ENCODE measurements at places on chromosomes 7 and 10.

- DNase-seq = no peak
Measured at GRCh38 chr7:77913977-77914607, 115.5 kb downstream of the PHTF2 start.

- DNase-seq = no peak
Measured at GRCh38 chr7:42672339-42672999, 239.4 kb downstream of the C7orf25 start.

- no peak for DNase-seq
Measured at GRCh38 chr7:116672596-116673456, 830 bp downstream of the MET start.

GRCh38 chr7:15686957-15687545 is 568 bp upstream of the MEOX2 start:
- no peak for DNase-seq

DNA sequence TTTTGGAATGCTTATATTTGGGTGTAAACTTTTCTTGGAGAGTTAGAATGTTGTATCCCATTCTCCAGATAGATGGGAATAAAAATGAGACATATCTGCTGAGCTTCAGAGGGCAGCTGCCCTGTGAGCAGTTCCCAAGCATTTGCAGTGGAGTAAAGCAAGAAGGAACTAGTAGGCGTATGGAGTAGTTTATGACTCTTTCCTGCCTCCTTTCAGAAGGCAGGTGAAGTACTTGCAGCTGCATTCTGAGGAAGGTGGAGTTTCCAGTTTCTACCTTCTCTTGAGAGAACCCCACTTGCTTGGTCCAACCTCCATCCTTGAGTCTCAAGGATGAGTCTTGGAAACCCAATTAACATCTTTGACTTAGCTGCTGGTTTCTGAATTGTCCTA is 563.6 kb downstream of the LRMDA start:
- no peak for DNase-seq

DNA sequence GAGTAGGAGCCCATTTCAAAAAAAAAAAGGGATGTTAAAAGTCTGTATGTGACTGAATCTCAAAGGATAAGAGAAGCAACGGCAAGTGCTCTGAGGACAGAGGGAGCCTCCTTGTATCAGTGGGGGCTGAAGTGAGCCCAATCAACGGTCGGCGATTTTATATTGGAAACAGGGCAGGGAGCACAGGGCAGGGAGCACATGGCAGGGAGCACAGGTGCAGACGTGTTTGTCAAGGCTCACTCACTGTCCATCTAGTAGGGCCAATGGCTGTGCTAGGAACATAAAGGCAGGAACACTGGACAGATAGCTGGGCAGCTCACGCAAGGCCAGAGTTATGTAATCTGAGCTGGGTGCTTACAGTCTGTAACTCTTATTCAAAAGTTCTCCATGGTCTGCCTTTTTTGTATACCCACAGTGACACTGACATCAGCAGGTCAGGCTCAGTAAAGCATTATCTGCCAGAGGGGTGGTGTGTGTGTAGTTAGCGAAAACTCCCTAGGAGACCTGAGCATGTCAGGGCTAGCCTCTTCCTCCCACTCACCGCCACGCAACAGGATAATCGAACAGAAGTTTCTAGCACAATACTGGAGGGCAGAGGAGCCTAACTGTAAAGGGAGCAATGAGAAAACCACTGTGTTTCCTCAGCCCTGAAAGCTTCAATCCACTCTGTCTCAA is 15.4 kb downstream of the AKR1B1 start:
- no peak for DNase-seq

- DNase-seq = no peak
Measured at GRCh38 chr7:87218796-87219544, 562 bp downstream of the TMEM243 start.

DNA sequence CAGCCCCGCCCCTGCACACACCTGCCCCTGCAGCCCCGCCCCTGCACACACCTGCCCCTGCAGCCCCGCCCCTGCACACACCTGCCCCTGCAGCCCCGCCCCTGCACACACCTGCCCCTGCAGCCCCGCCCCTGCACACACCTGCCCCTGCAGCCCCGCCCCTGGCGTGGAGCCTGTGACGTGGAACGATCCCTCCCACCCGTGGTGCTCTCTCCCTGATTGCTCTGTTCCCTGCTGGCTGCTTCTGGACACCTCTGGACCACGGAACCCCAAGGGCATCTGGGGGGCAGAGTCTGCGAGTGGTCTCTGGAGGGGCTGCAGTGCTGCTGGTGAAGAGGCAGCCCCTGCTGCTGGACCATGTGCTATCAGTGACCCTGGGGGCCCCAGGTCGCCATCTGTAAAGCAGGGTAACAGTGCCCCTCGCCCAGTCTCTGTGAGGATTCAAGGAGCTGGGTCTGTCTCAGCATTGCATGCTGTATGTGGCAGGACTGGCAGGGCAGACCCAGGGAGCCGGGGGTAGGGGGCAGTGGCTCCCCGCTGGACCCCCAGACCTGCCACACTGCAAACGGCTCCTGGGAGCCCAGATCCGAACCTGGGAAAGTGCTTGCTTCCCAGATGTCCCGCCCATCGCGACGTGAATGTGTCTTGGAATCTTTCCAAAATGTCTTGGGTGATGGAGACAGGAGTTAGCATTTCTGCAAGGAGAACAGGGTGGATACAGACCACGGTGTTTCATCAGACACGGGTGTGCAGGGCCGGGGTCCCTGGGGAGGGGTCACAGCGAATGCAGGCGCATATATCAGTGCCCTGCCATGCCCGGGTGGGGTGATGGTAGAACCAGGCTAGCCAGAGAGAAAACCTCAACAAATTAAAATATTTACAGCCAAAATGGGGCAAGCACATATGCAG is 27.9 kb upstream of the NKX6-2 start:
- no peak for DNase-seq

DNA sequence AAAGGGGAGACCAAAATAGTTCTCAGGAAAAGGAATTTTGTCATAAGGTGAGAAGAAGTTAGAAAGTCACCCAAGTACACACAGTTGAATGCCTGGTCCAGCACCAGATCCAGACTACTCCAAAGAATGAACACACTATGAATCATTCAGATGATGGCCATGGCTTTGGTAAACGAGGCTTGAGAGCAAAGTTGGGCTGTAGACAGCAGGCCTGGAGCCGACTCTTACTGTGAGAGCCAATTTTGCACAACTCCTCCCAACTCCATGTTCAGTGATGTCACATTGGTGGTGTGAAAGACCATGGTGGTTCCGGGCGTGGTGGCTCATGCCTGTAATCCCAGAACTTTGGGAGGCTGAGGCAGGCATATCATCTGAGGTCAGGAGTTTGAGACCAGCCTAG is 131.6 kb downstream of the PKD1L1 start:
- DNase-seq = no peak

- peak; percentile 30 for DNase-seq
Measured at GRCh38 chr10:30671026-30671616, 41.6 kb upstream of the LYZL2 start.

- no peak for DNase-seq
Measured at GRCh38 chr10:4617589-4617988, 208.4 kb upstream of the AKR1E2 start.

- no peak for DNase-seq
Measured at GRCh38 chr7:159144758-159145489, at the start of gene VIPR2. Gene VIPR2 (minus strand): TSS chr7:159144867. CDS start chr7:159144771, 96 bp downstream.

GRCh38 chr10:33382921-33383713 is 48.6 kb upstream of the NRP1 start:
- DNase-seq = no peak

GRCh38 chr7:91915401-91916050 is 25.1 kb upstream of the AKAP9 start:
- DNase-seq = no peak

GRCh38 chr10:117004227-117005025 is 561 bp downstream of the SHTN1 start:
- DNase-seq = no peak

DNA sequence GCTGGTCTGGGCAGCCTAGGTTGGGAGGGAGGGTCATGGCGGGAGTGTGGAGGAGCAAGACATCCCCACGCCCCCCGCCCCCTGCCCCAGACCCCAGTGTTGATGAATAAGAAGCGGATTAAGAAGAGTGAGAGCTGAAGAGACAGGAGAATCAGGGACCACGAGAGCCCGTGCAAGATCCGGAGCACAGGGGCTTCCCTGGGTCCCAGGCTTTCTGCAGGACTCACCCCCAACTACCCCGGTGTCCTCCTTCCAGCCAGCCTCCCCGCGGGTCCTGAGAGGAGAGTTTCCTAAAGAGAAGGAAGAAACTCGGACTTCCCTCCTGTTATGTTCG is 20.1 kb downstream of the GHRHR start:
- no peak for DNase-seq

GRCh38 chr10:16570731-16571130 is 49.1 kb upstream of the C1QL3 start:
- no peak for DNase-seq

- no peak for DNase-seq
Measured at GRCh38 chr7:27925573-27926201, 185.7 kb downstream of the TAX1BP1 start.

GRCh38 chr10:121288864-121289661 is 309.2 kb downstream of the FGFR2 start:
- no peak for DNase-seq

GRCh38 chr7:87220026-87220733 is 648 bp upstream of the TMEM243 start:
- no peak for DNase-seq

DNA sequence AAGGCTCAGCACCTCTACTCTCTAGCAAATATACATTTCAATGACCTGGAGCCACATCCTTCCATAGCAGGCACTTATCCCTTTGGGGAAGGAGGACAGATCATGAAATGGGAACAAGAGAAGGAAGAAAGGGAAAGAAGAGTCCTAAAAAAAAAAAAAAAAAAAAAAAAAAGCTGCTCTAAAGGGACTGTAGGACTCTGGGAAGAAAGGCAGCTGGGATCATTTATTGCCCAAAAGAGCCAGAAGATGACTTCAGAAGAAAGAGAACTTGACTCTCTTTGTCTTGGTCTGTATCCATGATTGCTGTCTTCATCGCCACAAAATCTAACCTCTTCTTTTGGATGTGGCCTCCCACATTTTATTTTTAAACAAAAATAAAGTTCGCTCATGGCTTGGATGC is 203.6 kb upstream of the CELF2 start:
- no peak for DNase-seq

DNA sequence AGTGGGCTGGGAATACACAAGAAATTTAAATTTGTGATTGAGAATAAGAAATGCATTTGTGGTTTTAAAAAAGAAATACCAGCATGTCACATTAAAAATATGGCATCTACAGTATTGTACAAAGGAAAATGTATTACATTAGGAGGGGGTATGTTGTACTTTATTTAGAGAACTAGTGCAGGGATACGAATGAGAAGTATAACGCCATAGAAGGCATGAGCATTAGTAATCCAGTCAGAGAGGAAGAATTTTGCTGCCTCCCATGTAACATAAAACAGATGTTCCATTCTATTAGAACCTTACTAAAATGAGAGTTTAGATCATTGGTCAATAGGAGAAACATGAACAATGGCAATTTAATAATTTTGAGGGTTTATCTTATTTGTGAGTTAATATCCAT is 182.2 kb downstream of the ADK start:
- no peak for DNase-seq

DNA sequence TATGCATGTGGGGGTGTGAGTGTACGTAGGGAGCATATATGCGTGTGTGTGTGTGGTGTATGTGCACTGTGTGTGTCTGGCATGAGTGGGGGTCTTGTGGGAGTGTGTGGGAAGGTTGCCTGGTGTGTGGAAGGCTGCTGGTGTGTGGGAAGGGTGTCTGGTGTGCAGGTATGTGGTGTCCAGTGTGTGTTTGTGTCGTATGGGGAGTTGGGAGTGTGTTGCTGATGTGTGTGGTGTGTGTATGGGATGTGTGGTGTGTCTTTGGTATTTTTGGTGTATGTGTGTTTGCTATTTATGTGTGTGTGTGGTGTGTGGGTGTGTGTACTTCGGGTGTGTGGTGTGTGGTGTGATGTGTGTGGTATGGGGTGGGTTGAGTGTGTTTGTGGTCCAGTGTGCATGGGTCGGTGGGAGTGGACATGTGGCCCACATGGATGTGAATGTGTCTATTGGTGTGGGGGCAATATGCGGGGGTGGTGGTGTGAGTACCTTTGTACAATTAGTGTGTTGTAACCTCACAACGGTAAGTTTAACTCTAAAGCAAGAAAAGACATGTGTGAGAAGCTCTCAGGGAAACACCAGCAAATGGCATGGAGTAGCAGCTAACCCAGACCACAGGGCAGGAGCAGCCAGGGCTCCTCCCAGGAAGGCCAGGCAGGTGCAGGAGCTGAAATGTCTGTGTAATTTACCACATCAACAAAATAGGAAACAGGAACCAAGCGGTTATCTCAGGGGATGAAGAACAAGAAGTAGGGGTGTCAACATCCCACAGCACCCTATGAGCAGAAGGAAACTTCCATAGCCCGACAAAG is 11.9 kb downstream of the ANTXRL start:
- no peak for DNase-seq

DNA sequence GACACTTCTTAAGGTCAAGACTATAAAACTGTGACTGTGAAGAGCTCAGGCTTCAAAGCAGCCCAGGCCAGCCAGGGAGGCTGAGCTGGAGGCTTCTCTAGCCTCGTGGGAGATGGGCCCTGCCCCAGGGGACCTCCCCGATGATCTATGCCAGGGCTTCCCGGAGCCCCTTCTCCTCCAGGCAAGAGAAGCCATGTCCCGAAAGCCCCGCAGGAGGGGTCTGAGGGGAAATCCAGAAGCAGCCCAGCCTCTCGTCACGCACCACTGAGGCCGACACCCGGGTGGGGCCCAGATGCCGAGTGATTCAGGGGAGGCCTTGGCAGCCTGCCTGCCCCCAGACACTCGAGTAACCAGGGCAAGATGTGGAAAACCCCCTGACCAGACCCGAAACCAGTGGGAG is 63.7 kb downstream of the PROSER2 start:
- DNase-seq = no peak

DNA sequence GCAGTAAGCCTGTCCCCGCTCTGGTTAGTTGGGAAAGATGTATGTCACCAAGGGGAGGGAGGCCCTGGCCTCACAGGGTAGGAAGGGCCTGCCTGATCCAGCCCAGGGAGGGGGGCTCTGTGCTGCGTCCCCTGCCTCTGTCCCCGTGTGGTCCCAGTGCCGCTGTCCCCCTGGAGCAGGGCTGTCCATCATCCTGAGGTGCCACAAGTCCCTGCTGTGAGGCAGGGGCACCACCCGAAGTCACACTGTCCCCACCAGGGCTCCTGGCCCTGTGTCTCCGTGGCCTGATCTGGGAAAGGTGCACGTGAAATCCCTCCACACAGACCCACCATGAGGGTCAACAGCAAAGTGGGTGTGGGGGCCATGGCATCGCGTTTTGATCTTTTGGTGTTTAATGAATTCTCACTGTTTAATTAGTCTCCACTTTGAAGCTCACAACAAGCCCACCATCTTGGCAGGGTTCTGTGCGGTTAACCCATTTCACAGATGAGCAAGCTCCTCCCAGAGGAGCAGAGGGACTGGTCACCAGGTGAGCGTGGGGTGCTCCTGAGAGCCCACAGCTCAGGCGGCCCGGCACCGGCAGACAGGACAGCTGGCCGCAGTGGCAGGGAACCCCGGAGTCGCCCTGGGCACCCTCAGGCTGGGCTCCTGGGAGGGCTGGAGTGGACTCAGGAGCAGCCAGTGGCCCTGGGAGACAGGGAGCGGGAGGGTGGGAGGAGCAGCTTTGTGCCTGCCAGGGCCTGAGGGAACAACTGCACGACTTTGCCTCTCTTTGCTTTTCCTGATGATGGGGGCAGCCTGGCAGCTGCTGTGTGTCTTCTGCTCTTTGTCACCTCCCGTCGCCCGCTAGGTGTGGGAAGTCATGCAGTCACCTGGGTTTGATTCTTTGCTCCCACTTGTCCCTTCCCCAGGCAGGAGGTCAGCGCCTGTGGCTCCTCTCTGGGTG is 12.0 kb upstream of the CRYGN start:
- DNase-seq = no peak

GRCh38 chr7:102284399-102284798 is 2.3 kb upstream of the SH2B2 start:
- DNase-seq = no peak
